Heart right ventricle (tissue), 16 donors: ENCODE measurements at places on chromosomes 3 and 15. TPM values are rescaled to one million over a fixed set of nuclear protein-coding genes. Genes with fewer than 3 reads are reported as not detected.

GRCh38 chr3:124147946-124148345, 156.0 kb upstream of the ROPN1 start:
- DNase-seq, result no peak

DNA sequence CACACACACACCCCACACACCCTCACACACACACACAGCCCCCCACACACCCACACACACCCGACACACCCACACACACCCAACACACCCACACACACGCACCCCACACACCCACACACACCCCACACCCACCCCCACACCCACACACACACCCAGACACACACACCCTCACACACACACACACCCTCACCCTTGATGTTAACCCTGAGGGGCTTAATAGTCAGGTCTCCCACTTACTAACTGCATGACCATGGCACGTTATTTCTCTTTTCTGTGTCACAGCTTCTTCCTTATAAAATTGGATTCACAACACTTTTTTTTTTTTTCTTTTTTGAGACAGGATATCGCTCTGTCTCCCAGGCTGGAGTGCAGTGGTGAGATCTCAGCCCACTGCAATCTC, 2.8 kb downstream of the GRM2 start:
- no peak for DNase-seq

GRCh38 chr3:189404024-189404423, 227.2 kb upstream of the TP63 start:
- DNase-seq, result no peak

GRCh38 chr3:170196833-170197232, 15.3 kb upstream of the PHC3 start:
- DNase-seq, result no peak

DNA sequence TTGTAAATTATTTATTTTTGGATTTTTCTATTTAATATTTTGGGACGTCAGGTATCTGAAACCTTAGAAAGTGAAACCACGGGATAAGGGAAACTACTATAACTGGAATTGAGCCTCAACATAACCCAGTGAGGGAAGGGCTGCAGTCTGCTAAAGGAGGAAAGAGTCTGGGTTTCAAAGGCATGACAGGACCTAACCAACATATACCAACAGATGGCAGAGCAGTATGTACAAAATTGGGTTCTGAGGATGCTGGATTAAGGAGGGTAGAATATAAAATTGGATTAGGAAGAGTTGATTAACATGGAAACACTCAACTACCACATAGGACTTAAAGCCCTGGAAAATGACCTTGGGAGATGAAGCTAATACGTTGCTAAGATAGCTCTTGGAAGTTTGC, 603.5 kb downstream of the MECOM start:
- DNase-seq, result no peak

DNA sequence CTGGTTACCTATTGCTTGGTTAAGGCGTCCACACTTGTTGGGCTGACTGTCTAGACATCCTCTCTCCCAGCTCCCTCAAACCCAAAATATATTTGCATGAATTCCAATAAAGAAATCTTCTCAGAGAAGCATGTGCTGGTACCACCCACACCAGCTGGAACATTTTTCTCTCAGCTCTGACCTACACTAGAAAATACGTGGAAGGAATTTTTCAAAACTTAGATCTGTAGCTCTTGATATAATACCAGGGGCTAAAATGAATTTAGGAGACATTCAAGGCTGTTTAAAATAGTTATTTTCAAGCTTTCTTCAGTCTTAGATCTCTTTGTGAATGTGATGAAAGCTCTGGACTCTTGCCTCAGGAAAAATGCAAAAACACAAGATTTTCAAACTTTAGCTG, 590.4 kb downstream of the PDCD6IP start:
- DNase-seq, result no peak

DNA sequence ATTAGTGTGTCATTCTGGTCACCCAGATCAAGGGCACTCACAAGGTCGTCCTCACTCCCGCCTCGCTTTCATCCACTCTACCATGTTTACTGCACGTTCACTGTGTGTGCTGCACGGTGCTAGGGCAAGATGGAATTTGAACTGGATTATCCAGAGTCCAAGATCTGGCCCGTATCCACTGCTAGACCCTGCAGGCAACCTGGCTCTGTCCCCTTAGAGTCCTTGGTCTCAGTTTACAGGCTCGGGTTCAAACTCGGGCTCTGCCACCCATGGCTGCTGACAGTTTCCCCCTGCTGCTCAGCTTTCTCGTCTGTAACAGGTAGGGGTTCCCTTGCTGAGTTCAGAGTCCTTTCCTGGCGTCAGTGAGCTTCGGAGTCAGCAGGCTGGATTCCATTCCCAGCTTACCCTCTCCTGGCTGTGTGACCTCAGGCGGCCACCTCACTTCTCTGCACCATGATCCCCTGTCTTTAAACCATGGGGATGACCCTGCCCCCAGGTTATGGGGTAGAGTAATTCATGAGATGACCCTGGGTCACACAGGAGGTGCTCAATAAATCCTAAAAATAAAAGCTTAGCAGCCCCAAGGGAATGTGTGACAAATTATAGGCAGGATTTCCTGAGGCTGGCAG, 79.6 kb upstream of the SLC6A6 start:
- DNase-seq, result no peak

GRCh38 chr15:78624651-78625590, 4.1 kb upstream of the CHRNA3 start:
- DNase-seq, result no peak

DNA sequence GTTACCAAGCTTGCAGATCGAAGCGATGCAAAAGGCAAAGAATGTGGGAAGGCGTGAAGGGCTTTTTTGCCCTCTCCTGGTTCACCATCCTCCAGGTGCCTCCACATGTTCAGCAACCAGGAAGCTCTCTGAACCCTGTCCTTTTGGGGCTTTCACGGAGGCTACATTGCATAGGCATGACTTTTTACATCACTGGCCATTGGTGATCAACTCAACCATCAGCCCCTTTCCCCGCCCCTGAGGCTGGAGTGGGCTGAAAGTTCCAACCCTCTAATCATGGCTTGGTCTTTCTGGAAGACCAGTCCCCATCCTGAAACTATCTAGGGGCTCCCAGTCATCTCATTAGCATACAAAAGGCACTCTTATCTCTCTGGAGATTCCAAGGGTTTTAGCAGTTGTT, 52.6 kb downstream of the UACA start:
- no peak for DNase-seq

GRCh38 chr3:135908225-135908624, 57.3 kb upstream of the PPP2R3A start:
- DNase-seq, result no peak

DNA sequence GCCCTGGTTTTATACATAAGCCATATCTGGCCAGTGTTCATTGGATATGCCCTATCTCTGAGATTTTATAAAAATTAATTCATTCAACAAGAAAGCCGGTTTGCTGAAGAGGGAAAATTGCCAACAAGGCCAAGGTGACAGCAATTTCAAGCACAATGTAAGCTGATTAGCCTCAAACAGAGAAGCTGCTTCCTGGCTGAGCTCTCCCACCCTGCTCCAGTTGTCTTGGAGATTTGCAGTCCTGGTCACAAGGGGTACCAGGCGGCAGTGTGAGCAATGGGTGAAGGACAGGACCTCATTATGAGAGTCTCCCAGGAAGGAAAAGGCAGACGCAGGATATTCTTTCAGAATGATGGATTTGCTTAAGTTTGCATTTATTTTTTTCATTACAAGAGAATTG, 5.4 kb upstream of the THSD4 start:
- DNase-seq, result no peak

GRCh38 chr3:171401432-171401831, 58.8 kb downstream of the TNIK start:
- no peak for DNase-seq

- DNase-seq, result no peak
Observed at GRCh38 chr15:96972201-96972600, 641.7 kb downstream of the NR2F2 start.

GRCh38 chr15:54082836-54083492, 104.7 kb downstream of the UNC13C start:
- DNase-seq, result no peak

GRCh38 chr3:173902871-173903270, 505.3 kb downstream of the NLGN1 start:
- no peak for DNase-seq

- no peak for DNase-seq
Observed at GRCh38 chr3:69439643-69440270, 53.9 kb upstream of the FRMD4B start.

GRCh38 chr3:48595075-48595525, at the start of gene COL7A1:
Gene COL7A1 (minus strand): TSS chr3:48595329. CDS start chr3:48595159, 170 bp downstream.
- no peak for DNase-seq

DNA sequence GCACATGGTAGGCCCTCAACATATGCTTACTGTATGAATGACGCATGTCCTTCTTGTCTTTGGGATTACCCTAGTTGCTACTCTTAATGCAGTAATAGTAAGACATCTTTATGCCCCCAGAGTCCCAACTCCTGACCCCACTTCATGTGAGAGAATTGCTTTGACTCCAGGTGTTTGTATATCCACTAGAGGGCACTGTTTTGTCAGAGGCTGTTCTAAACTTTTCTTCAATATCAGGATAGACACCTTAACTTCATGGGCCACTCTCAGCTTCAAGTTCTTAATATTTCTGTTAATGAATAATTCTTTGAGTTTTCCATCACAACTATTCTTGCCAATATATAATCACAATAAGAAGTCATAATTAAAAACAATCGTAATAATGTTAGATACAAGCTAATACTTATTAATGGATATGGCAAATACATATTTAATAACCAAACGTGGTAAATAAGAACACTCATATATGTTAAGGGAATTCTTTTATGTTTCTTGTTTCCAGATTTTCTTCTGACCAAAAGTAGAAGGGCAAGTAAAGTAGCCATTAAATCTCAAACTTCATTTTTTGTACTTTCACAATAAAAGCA, 337.2 kb upstream of the DNAJC19 start:
- no peak for DNase-seq

- DNase-seq, result peak; percentile 25
Observed at GRCh38 chr15:62344806-62345539, 179.9 kb upstream of the C2CD4B start.

- no peak for DNase-seq
Observed at GRCh38 chr15:77616072-77616471, 16.6 kb downstream of the LINGO1 start.

GRCh38 chr15:62404194-62404985, 239.3 kb upstream of the C2CD4B start:
- DNase-seq, result no peak

- no peak for DNase-seq
Observed at GRCh38 chr15:64982472-64982871, 7.2 kb downstream of the SPG21 start.

GRCh38 chr15:35925275-35926006, 379.5 kb upstream of the DPH6 start:
- DNase-seq, result no peak

- DNase-seq, result no peak
Observed at GRCh38 chr3:65048151-65048550, 360.4 kb upstream of the ADAMTS9 start.

DNA sequence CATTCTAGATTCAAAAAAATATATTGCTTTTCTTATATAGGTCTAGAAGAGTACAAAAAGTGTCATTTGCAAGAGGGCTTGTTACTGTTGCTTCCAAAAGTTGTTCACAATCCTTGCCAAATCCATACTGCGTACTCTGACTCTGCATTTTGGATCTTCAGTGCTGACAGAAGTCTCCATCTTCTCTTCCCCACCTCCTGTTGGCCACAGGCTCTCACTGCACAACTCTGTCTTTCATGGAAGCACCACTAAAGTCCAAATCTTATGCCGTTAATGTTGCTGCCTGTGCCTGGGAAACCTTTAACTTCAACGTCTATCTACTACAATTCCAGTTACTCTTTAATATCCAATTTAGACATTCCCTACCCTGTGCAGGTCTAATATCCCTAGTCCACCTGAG, 419.9 kb downstream of the NR2F2 start:
- DNase-seq, result no peak

- no peak for DNase-seq
Observed at GRCh38 chr15:61715082-61715481, 345.2 kb downstream of the VPS13C start.

GRCh38 chr3:156617781-156618180, 56.6 kb upstream of the TIPARP start:
- DNase-seq, result no peak

DNA sequence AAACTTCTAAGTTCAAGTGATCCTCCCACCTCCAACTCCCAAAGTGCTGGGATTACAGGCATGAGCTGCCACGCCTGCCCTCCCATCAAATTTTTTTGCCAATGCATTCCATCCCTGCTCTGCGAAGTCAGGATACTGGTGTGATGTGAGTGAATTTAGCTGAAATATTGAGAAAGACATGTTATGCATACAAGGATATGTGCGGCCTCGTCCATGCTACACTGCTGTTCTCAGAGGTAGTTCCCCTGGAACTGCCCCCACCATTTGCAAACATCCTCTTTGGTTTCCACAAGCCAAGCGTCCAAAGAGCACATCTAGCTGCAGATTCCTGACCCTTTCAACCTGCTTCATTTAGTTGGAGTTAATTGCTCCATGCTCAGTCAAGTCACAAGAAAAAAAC, 36.5 kb upstream of the BCL2A1 start:
- no peak for DNase-seq

DNA sequence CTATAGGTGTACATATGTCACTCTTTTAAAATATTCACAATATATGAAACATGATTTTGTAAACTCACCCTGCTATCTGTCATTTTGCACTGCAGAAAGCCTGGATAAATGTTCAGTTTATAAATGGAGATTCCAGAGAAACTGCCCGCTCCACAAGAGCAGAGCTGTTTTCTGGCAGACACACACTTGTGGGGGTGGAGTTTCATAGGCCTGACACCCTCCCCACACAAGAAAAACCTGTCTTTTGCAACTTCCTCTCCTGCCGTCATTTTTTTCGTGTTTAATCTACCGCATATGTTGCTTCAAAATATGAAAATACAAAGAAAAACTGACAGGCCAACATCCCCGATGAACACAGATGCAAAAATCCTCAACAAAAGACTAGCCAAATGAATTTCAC, 479.0 kb downstream of the GABRG3 start:
- no peak for DNase-seq

- DNase-seq, result peak; percentile 53
Observed at GRCh38 chr15:41772720-41773331, 1.5 kb upstream of the MAPKBP1 start.

Gene WDR93
- 0.09 TPM for polyA plus RNA-seq

Gene TGM5
- 0.10 TPM for polyA plus RNA-seq

Gene ZBBX
- polyA plus RNA-seq, result not detected

Gene GOLGA6D
- polyA plus RNA-seq, result not detected

Gene FBXW12
- not detected for polyA plus RNA-seq

Gene HRG
- not detected for polyA plus RNA-seq

Gene ZNF717
- 6.6 TPM for polyA plus RNA-seq

Gene PCOLCE2
- polyA plus RNA-seq, result 57.8 TPM

Gene ZNF280D
- polyA plus RNA-seq, result 6.9 TPM

Gene PIGZ
- 7.3 TPM for polyA plus RNA-seq

Gene GP9
- not detected for polyA plus RNA-seq

Gene PRRT3
- polyA plus RNA-seq, result 0.54 TPM

Gene TMEM45A
- 3.8 TPM for polyA plus RNA-seq

Gene FMN1
- 0.22 TPM for polyA plus RNA-seq

Gene CSTA
- 2.5 TPM for polyA plus RNA-seq

Gene ST8SIA2
- polyA plus RNA-seq, result 1.2 TPM

Gene ZSCAN2
- 4.1 TPM for polyA plus RNA-seq
